Stimulated activated CD4-positive, alpha-beta T cell treated with anti-CD3 and anti-CD28 coated beads, TNF-alpha, amount 100 ng/mL, for 4 hours (primary cell): ENCODE measurements at places on chromosomes 5 and 9.

- DNase-seq: no peak
These were observed 73.9 kb downstream of the RORB start for GRCh38 chr9:74570879-74571512.

GRCh38 chr5:127649018-127649439 is at the start of gene CTXN3:
Gene CTXN3, plus strand, starts transcription at chr5:127649082. Its CDS starts 8,440 bp downstream, at chr5:127657522.
- DNase-seq: no peak

DNA sequence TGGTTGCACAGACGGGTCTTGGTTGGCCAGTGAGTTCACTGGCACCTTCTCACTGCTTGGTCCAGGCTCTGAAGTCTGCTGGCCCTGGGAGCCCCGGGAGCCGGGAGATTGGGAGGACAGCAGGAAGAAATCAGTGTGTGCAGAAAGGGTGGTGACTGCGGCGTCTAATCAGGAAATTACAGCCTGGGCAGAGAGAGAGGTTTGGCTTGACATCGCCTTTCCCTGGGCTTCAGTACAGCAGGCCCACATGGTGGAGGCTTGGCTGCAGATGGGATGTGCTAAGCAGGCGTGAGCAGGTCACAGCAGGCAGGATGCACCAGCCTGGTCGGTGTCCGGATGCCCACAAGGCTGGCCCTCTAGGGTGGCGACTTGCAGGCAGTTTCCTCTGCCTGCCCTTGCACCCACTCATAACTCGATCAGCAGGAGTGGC is 17.2 kb downstream of the PITX1 start:
- DNase-seq: no peak

- DNase-seq: no peak
These were observed 129.5 kb downstream of the FOXD1 start for GRCh38 chr5:73319036-73319435.

- DNase-seq: no peak
These were observed 158.9 kb upstream of the PHYKPL start for GRCh38 chr5:178391480-178391879.

DNA sequence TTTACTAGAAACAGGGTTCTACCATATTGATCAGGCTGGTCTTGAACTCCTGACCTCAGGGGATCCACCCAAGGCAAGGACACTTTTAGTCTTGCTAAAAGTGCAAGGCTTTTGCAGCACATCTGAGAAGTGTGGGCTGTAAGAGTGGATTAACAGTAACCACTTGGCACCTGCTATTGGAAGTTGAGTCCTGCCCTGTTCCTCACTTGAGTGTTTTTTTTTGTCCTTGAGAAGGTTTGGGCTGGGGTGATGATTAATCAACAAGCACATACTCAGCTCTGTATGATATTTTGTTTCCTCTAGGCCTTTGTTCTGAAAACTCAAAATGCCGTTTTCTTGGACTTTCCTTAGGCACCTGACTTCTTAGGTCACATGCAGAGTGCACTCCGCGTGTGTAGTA is 37.4 kb downstream of the SNX30 start:
- no peak for DNase-seq

DNA sequence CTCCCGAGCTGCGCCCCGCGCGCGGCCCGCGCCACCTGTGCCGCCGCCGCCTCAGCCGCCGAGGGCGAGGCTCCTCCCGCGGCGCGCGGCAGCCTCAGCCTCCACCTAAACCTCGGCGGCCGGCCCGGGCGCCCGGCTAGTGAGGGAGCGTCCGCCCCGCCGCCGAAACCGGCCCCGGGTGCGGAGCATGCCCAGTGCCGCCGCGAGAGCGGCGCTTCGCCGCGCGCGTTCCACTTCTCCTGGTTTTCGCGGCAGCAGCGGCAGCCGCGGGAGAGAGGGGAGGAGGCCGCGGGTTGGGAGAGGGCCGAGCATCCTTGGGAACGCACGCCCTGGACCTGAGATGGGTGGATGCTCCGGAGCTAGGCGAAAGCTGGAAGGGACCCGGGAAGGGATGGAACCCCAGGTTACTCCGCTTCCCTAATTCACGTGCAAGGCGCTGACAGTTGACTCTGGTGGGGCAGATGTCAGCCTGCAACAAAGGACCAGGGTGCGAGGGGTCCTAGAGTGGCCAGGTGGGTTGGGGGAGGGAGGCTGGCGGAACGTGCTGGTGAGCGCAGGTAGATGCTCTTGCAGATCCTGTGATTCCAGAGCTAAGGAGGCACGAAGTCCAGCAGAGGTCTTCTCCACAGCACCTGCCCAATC is at the start of gene CTNND2:
Gene CTNND2, minus strand, starts transcription at position 182 of the 642 bp plus-strand sequence. CDS start 593 bp downstream, outside the sequence.
- no peak for DNase-seq

DNA sequence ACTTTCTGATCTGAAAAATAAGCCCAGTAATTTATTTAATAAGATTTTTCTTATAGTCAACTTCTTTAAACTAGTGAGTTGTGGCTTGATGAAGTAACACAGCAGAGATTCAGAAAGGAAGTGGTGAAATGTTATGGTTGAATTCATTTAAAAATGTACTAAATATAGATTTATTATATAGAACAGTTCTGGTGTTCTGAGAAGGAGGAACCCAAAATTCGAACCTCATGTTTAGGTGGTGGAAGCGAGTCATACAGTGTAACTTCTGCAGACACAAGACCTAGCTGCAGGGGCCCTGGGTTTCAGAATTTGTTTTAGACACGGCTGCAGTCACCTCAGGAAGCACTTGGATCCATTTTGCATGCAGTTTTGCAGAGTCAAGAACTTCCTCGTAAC is 188.2 kb downstream of the TRIO start:
- no peak for DNase-seq

DNA sequence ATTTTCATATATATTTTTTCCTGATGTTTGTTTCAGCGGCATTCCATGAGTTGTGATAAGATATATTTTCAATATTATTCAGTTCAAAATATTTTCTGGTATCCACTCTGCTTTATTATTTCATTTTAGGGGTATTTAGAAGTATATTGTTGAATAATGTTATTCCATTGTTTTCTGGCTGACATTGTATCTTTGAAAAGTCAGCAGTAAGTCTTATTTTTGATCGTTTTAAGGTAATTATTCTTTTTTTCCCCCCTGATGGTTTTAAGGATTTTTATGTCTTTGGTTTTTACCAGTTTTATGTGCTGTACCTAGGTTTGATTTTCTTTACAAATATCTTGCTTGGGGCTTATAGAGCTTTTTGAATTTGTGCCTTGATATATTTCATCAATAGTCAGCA is 6.6 kb upstream of the GLRA1 start:
- DNase-seq: no peak

- no peak for DNase-seq
These were observed 32.3 kb downstream of the CNTRL start for GRCh38 chr9:121107029-121107428.

- DNase-seq: no peak
These were observed 203.8 kb upstream of the RAI14 start for GRCh38 chr5:34452170-34452828.

DNA sequence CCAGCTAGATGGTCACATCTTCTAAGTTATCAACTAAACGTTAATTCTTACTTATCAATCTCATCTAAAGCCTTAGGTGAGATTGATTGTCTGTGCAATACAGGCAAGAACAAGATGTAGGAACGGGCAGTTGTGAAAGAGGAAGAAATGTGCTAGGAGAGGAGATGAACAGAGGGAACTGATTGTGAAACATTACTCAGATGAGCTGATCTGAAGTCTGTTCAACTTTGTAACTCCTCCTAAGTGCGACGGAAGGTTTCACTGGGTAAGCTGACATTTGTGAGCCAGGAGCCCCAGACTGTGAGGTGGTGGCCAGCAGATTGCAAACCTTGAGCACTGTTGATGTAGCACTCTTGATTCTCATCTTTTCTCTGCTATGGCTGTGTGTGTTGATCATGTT is 204.1 kb downstream of the CD180 start:
- DNase-seq: no peak

DNA sequence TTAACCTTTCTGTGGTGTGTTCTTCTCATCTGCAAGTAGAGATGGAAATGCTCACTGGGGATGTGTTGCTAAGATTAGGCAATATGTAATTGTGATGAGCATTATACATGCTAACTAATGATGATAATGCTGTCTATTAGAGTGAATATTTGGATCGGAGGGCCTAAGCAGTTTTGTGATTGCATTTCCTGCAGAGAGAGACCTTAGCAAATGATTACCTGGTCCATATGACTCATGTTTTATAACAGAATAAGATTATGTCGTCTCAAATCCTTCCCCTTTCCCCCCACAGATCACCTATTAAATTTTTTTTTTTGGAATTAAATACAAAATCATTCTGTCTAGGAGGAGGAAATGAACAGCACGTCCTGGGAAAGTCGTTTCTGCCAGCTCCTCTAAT is 82.7 kb downstream of the IZUMO3 start:
- no peak for DNase-seq

GRCh38 chr9:109683521-109683920 is 96.5 kb upstream of the PALM2AKAP2 start:
- DNase-seq: no peak

DNA sequence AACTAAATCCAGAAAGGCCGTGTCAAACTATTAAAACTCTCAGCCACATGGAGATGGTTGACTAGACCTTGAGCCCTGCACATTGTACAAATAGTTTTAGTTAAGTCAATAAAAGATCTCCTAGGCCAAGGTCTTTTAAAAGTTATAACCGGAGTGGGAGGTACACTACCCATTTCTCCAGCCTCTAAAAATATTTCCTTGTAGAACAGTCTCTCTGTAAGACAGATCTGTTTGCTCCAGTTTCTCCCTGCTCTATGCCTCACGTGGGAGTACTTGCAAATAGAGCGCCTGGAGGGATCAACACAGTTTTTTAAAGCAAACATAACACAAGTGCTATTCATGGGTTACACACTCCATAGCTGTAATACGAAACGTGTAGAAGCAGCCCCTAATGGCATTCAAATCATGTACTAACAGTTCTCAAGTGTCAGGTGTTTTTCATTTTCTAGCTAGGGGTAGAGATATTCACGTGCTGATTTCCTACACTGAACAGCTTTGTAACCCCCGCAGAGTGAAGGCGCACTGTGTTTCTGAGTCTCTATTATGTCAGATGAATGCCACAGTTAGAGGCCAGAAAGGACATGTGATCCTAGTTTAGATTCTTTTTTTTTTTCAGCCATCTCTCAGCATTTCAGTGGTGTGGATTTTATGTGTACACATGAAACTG is 703.4 kb upstream of the GRAMD2B start:
- DNase-seq: no peak

DNA sequence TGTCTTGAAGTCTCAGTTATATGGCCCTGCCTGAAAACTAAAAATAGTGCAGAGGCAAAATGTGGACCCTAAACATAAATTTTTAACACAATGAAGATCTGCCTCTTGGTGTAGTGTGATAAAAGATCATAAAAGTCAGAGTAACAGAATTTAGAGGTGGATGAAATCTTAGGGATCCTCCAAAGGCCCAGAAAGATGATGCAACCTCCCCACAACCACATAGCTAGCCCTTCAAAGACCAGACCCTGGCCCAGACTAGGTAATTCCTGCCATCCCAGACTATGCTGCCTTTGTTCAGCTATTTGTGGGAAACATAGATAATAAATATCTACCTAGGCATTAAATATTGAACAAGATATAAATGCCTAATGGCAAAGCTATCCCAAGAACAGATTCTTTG is 15.3 kb downstream of the KLF9 start:
- DNase-seq: no peak

DNA sequence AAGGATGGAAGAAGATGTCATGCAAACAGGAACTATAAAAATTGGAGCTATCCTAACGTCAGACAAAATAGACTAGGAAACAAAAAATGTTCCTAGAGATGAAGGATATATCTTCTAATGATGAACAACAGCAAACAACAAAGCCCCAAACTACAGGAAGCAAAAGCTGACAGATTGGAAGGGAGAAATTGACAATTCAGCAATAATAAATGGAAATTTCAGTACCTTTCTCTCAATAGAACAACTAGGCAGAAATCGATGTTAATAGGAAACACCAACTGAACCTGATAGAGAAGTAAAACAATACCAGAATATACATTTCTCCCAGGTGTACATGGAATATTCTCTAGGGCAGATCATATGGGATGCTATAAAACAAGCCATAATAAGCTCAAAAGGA is 7.6 kb downstream of the SCGB3A1 start:
- DNase-seq: no peak

- DNase-seq: no peak
These were observed 732 bp upstream of the SMIM15 start for GRCh38 chr5:61162832-61163567.

DNA sequence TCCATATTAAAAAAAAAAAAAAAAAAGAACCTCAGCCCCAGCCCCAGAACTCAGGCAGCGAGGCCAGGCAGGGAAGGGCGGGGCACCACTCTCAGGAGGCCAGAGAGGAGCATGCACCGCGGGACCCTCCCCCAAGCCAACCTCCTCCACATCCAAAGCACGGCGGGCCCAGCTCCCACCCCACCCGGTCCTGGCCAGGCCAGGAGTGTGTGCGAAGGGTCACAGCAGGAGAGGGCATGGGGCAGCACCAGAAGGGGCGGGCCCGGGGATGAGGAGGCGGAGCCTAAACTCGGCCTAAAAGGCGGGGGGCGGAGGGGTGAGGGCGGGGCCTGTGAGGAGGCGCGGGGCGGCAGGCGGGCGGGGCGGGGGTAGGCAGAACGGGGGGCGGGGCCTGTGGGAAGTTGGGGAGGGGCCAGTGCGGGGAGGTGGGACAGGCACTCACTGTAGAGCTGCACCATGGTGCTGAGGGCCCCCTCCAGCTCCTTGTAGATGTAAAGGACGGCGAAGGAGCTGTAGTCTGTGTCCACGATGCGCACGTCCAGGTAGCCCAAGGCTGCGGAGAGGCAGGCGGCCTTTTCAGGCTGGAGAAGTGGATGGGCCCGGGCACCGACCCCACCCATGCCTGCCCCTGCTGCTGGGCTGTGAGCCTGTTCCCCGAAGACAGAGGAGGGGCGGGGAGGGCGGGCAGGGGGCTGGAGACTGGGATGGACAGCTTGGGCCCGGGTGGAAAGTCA is 1.2 kb downstream of the LCN15 start:
- DNase-seq: no peak

DNA sequence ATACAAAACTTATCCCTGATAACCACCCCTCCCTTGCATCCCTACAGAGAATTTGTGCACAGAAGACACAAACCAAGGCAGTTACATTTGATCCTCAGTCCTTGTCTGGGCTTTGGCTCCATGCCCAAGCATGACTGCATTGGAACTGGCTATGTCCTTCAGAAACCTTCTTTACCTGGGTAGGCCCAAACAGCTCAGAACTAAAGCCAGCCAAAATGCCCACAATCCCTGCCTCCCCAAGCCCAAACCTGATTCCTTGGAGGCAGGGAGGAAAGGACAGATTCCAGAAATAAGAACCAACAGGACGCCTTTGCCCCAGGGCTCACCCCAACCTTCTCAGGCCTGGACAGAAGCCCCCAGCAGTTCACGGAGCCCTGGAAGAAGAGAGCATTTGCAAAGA is 8.2 kb downstream of the IL17B start:
- DNase-seq: no peak

DNA sequence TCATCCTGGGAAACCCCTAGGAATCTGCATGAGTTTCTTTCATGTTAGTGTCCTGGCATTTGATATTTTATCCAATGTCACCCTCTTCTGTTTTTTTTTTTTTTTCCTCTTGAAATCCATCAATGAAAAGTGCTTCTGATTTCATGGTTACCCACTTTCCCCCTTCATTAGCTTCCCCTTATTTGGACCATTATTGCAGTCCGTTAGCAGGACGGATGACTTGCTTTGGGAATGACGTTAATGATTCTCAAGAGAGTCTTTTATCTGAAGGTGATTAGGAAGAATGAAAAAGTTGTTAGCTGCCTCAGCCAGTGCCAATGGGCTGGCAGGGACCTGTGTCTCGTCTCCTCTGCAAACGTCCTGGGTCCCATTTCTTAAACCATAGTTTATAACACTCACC is 134.7 kb downstream of the SEMA6A start:
- DNase-seq: no peak

GRCh38 chr5:96870094-96871026 is 5.9 kb upstream of the ERAP2 start:
- no peak for DNase-seq
